ENCODE measurements at places on chromosomes 2 and 18. TPM values are rescaled to one million over a fixed set of nuclear protein-coding genes. Genes with fewer than 3 reads are reported as not detected.

Gene FKBP7
- total RNA-seq, result 58.5 TPM

Gene GYPC
- total RNA-seq, result 26.5 TPM

Gene ZBTB7C
- total RNA-seq, result 1.4 TPM

Gene PUM2
- 55.6 TPM for total RNA-seq

Gene CFAP65
- 0.27 TPM for total RNA-seq

Gene SNORC
- 3.1 TPM for total RNA-seq

Gene MAP3K19
- not detected for total RNA-seq

DNA sequence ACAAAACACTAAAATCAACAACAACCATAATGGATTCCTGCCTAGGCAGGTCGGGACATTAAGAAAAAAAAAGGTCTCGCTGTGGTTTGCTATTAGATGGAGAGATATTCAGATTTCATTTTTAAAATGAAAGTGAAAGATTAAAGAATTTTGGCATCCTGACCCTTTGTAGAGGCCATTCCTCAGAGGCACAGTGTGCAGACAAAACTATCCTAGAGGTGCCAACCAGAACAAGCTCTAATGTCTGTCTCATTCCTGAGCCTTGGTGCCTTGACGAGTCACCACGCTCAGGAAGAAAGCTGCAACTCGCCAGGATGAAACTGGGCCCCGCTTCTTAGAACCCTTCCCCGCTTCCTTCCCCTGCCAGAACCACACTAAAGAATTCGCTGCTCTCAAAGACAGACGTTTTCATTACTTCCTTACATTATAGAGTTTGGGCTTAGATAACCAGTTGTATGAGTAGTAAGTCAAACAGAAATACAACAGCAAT lies 156.0 kb downstream of the TGIF1 start:
- no peaks in the 10 kb centered on the region for H3K27me3 ChIP-seq
- H3K36me3 ChIP-seq, result no peaks in the 10 kb centered on the region
- H3K4me1 ChIP-seq, result peaks cover 45% of the 10 kb centered on the region
- peak; percentile 52 for DNase-seq
- H3K27ac ChIP-seq, result peak overlapping the region; percentile 98

GRCh38 chr2:20415511-20415918 lies 31.4 kb upstream of the RHOB start:
- no peaks in the 10 kb centered on the region for H3K4me1 ChIP-seq
- H3K27ac ChIP-seq, result no peak overlapping the region
- no peaks in the 10 kb centered on the region for H3K36me3 ChIP-seq

GRCh38 chr18:59715966-59716369 lies 18.7 kb upstream of the CCBE1 start:
- H3K27ac ChIP-seq, result peak overlapping the region; percentile 85
- no peaks in the 10 kb centered on the region for H3K36me3 ChIP-seq
- H3K4me1 ChIP-seq, result peaks cover 49% of the 10 kb centered on the region
- peak; percentile 97 for DNase-seq
- H3K4me3 ChIP-seq, result no peak overlapping the region

GRCh38 chr2:182444170-182444569 lies 17.3 kb upstream of the PDE1A start:
- no peak overlapping the region for H3K27ac ChIP-seq
- H3K36me3 ChIP-seq, result no peaks in the 10 kb centered on the region
- no peaks in the 10 kb centered on the region for H3K4me1 ChIP-seq

GRCh38 chr2:202609381-202610145 lies 25.2 kb upstream of the FAM117B start:
- H3K36me3 ChIP-seq, result no peaks in the 10 kb centered on the region
- DNase-seq, result no peak
- H3K4me3 ChIP-seq, result no peak overlapping the region
- H3K27me3 ChIP-seq, result no peaks in the 10 kb centered on the region
- H3K27ac ChIP-seq, result no peak overlapping the region

DNA sequence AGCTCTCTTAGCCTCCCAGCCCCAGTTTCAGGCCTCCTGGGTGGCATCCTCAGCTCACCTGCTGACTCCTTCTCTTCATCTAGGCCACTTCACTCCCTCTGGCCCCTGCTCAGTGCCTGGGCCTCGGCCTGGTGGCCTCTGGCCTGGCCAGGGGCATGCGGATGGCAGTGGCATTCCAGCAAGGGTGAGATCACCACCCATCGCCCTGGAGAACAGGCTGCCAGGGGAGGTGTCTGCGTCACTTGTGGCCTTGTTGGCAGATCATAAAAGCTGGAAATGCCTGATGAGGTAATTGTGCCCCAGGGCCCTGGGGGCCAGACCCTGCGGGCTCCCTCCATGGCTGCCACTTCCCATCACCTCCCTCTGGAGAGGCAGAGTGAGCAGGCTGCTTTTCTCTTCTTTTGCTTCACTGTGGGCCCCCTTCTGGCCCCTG lies 72.5 kb upstream of the SMAD2 start:
- peaks cover 22% of the 10 kb centered on the region for H3K4me1 ChIP-seq
- H3K4me3 ChIP-seq, result no peak overlapping the region
- H3K36me3 ChIP-seq, result no peaks in the 10 kb centered on the region
- peak; percentile 68 for DNase-seq

- no peaks in the 10 kb centered on the region for H3K27me3 ChIP-seq
- no peaks in the 10 kb centered on the region for H3K4me1 ChIP-seq
- DNase-seq, result no peak
- H3K27ac ChIP-seq, result no peak overlapping the region
- no peak overlapping the region for H3K4me3 ChIP-seq
Observed at GRCh38 chr2:229838729-229839128, 83.1 kb downstream of the TRIP12 start.

GRCh38 chr2:12170121-12170520 lies 423.7 kb downstream of the LPIN1 start:
- no peak overlapping the region for H3K4me3 ChIP-seq
- DNase-seq, result no peak
- peak overlapping the region; percentile 15 for H3K27ac ChIP-seq

DNA sequence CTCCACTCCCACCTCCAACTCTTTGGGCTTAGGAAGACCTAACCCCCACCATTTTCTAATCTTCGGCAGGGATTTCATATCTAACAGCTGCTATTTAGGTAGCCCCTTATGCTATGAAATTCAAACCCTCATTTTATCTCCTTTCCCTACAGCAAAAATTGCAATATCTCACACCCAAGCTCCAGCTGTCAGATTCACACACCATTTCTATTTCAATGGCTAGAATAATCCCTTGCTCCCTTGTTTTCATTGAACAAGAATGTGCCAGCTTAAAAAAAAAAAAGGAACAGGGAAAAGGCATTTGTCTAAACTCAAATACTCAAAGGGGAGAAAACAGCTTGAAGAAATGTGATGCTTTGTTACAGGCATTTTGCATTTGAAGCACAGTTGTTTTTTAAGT lies 850.6 kb upstream of the ACVR2A start:
- DNase-seq, result no peak
- H3K36me3 ChIP-seq, result no peaks in the 10 kb centered on the region

- H3K4me1 ChIP-seq, result peaks cover 18% of the 10 kb centered on the region
- H3K27ac ChIP-seq, result peak overlapping the region; percentile 59
- no peaks in the 10 kb centered on the region for H3K27me3 ChIP-seq
- peaks cover 3% of the 10 kb centered on the region for H3K36me3 ChIP-seq
- peak overlapping the region; percentile 56 for H3K4me3 ChIP-seq
Observed at GRCh38 chr2:218406949-218407618, 7.4 kb downstream of the CTDSP1 start.

DNA sequence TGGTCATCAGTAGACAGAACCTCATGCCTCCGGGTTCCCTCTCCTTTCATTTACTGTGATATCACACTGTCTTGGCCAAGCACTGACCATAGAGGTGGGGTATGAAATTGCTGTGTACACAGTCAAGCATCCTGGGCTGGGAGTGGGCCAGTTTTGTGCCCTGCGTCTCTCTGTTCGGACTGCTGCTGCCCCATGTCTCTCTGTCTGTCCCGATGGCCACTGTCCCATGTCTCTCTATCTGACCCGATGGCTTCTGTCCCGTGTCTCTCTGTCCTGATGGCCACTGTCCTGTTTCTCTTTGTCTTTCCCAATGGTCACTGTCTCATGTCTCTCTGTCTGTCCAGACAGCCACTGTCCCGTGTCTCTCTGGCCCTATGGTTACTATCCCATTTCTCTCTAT lies 164.9 kb downstream of the ARL4C start:
- no peaks in the 10 kb centered on the region for H3K36me3 ChIP-seq
- no peaks in the 10 kb centered on the region for H3K27me3 ChIP-seq
- H3K4me3 ChIP-seq, result no peak overlapping the region
- no peak for DNase-seq
- peaks cover 8% of the 10 kb centered on the region for H3K4me1 ChIP-seq
- no peak overlapping the region for H3K27ac ChIP-seq

GRCh38 chr2:217836901-217837491 lies 165.8 kb downstream of the TNS1 start:
- H3K27ac ChIP-seq, result peak overlapping the region; percentile 67
- H3K4me3 ChIP-seq, result no peak overlapping the region
- peak; percentile 41 for DNase-seq
- H3K4me1 ChIP-seq, result peaks cover 22% of the 10 kb centered on the region
- no peaks in the 10 kb centered on the region for H3K27me3 ChIP-seq

DNA sequence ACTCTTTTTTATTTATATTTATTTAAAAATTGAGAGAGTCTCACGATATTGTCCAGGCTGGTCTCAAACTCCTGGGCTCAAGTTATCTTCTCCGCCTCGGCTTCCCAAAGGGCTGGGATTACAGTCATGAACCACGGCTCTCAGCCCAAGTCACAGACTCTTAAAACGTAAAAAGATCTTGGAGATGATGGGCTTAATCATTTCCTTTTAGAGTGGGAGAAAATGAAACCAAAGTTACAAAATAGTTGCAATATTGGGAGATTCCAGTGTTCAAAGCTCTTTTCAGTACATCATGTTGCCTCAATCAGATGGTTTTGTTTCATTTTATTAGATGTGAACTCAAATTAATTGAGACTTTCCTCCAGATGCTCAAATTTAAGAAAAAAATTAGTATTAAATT lies 151.4 kb upstream of the XPO1 start:
- H3K36me3 ChIP-seq, result no peaks in the 10 kb centered on the region
- H3K4me3 ChIP-seq, result no peak overlapping the region
- no peak overlapping the region for H3K27ac ChIP-seq
- DNase-seq, result no peak

- no peaks in the 10 kb centered on the region for H3K27me3 ChIP-seq
- no peak overlapping the region for H3K27ac ChIP-seq
- H3K4me1 ChIP-seq, result no peaks in the 10 kb centered on the region
- no peaks in the 10 kb centered on the region for H3K36me3 ChIP-seq
Observed at GRCh38 chr2:10256031-10256514, 46.6 kb upstream of the HPCAL1 start.

GRCh38 chr2:202909394-202910192 lies 1.9 kb downstream of the WDR12 start:
- peak overlapping the region; percentile 13 for H3K4me3 ChIP-seq
- no peaks in the 10 kb centered on the region for H3K27me3 ChIP-seq
- DNase-seq, result no peak

DNA sequence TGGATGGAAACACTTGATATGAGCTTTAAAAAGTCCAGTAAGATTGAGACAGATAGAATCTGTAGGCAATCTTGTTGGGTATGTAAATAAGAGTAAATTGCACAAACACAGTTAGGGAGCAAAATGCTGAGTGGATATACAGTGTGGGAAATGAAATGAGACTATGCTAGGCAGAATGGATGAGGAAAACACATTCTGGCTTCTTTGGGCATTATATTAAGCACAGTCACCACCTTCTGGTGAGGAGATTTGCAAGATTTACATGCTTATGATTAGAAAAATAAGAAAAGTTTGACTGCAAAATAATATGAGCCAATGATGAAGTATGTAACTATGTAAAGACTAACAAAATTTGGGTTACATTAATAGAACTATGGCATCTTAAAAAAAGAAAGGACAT lies 2165.0 kb upstream of the CELF4 start:
- no peak overlapping the region for H3K27ac ChIP-seq
- DNase-seq, result no peak
- no peaks in the 10 kb centered on the region for H3K36me3 ChIP-seq
- H3K4me3 ChIP-seq, result no peak overlapping the region
- no peaks in the 10 kb centered on the region for H3K27me3 ChIP-seq
- H3K4me1 ChIP-seq, result no peaks in the 10 kb centered on the region

DNA sequence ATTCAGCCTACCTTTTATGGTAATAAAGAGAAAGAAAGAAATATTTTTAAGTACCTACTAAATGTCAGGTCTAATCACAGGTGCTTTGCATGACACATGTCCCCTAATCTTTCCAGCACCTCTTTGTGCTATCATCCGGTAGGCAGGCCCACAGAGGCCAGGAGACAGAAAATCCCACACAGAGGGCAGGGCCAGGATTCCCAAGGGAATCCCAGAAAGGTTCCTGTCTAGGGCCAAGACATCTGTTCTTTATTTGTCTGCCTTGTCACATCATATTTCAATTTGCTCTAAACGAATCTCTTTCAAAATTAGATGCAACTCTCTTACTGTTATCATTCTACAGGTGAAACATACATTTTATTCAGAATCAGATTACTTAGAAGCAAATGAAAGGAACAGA lies 676.1 kb upstream of the GYPC start:
- no peak overlapping the region for H3K27ac ChIP-seq
- no peak for DNase-seq
- H3K4me1 ChIP-seq, result no peaks in the 10 kb centered on the region
- no peaks in the 10 kb centered on the region for H3K27me3 ChIP-seq

DNA sequence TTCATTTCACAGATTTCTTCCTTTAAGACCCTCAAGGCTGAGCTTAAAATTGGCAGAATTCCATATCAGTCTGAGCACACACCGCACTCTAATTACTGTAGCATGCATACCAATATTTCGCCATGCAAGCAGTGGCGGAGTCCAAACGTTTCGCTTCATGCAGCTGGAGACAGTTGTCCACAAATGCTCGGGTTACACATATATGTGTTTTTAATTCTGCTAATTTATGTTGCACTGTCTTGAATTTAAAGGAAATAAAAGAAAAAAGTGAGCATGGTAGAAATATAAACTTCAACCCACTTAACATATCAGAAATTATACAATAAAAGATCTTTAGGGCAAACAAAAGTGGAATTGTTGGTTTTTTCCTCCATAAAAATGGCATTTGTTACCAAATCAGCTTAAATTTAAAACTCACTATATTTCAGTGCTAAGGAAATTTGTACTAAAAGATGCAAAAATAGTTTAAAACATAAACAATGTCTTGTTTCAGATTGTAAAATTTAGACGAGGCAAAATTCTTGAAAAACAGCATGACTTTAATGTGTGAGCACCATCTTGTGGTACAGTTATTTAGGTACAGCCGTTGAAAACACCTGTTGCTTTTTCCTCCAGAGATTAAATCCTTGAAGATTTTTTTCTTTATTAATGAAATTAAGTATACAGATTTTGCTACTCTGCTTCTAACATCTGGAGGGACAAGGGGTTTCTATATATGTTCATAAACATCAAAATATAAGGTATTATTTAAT lies 24.1 kb upstream of the KANSL1L start:
- DNase-seq, result peak; percentile 22
- H3K36me3 ChIP-seq, result no peaks in the 10 kb centered on the region
- H3K27ac ChIP-seq, result no peak overlapping the region
- peak overlapping the region; percentile 19 for H3K4me3 ChIP-seq
- peaks cover 9% of the 10 kb centered on the region for H3K4me1 ChIP-seq

GRCh38 chr2:20455076-20455587 lies 8.3 kb downstream of the RHOB start:
- no peak overlapping the region for H3K27ac ChIP-seq
- H3K4me1 ChIP-seq, result peaks cover 11% of the 10 kb centered on the region
- H3K36me3 ChIP-seq, result no peaks in the 10 kb centered on the region
- H3K4me3 ChIP-seq, result no peak overlapping the region
- no peak for DNase-seq
- H3K27me3 ChIP-seq, result no peaks in the 10 kb centered on the region

Measured in astrocyte (in vitro differentiated cells and primary cell).